ENCODE measurements at places on chromosomes 13 and 19.
A peak's percentile ranks its signal among the peaks of the same experiment; 100 is the strongest.

- no peak for DNase-seq
Measured at GRCh38 chr13:76048675-76049375, 412.7 kb downstream of the LMO7 start.

- peak; percentile 27 for DNase-seq
Measured at GRCh38 chr19:31572102-31572975, 223.1 kb upstream of the TSHZ3 start.

DNA sequence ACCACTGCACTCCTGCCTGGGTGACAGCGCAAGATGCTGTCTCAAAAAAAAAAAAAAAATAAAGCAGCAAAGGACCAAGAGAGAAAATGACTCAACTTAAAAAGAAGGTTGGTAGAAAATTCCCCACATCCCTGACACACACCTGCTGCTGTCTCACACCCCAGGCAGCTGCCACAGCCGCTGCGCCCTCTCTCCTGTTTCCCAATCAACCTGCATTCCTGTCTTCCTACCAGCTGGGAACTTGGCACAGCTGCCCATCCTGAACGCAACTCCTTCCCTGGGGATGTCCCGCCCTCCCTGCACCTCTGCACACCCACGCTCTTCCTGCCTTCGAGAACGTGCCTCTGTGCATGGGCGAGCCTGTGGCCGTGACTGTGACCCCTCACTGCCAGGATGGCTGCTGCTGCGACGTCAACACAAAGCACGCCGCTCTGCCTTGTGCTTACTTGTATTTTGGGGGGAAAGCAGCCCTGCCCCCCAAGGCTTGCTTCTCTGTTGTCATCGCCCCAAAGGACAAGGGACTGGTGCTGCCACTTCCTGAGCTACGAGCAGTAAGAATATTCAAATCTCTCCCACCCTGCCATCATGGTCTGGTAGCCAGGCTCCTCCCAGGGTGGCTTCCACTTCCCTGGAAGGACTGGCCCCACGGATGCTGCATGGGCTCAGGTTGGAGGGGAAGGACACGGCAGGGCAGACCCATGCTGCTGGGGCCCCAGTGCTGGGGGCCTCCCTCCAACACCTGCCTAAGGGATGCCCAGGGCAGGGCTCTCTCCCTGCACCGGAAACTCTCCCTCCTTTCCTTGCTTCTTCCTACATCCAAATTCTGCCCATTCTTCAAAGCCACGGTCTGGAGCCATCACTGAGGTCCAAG, 20.7 kb downstream of the SH3GL1 start:
- peak; percentile 71 for DNase-seq

DNA sequence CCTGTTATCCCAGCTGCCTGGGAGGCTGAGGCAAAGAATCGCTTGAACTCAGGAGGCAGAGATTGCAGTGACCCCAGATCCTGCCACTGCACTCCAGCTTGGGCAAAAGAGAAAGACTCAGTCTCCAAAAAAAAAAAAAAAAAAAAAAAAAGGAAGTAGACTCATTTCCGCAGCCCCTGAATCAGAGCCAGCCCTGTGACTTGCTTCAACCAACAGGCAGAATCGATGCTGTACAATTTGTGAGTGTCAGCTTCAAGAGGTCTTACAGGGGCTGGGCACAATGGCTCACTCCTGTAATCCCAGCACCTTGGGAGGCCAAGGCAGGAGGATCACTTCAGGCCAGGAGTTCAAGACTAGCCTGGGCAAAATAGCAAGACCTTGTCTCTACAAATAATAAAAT, 12.8 kb downstream of the ANKRD27 start:
- no peak for DNase-seq
